Suppressor macrophage treated with lipopolysaccharide for 1 hour (primary cell): ENCODE measurements at places on chromosomes 16 and 17.

DNA sequence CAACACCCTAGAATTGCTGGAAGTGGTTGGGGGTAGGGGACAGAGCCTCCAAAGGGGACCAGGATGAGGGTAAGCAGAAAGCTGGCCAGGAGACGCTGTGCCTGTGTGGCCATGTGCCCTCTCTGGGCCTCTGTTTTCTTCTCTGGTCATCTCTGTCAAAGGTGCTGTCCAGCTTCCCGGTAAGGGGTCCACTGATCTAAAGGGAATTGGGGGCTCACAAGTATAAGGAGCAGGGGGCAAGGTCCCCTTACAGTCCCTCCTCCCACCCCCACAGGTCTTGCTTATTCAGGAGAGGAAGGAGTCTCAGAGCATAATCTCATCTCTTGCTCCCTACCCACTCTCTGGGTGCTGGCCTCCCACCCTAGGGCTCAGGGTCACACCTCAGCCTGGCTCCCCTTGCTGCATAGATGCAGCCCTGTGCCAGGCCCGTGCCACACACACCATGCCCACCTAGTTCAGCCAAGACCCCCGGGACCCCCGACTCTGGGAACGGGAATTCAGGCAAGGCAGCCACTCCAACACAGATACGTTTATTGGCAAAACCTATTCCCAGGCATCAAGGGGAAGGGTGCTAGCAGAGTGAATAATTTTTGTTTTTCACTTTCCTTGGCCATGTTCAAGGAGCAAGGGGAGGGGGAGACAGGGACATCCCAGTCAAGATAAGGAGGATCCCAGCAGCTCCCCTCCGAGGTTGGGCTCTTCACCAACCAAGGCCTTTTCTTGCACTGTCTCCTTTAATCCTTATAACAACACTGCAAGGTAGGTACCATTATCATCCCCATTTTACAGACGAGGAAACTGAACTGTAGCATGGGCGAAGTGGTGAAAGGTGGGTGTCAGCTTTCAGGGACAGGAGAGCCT lies 19.8 kb downstream of the SLC4A1 start:
- DNase-seq = no peak

GRCh38 chr16:68083861-68084503 lies 1.2 kb upstream of the NFATC3 start:
- DNase-seq = peak; percentile 66

- no peak for DNase-seq
Observed at GRCh38 chr17:41967921-41968578, 1.5 kb downstream of the CNP start.

- peak; percentile 43 for DNase-seq
Observed at GRCh38 chr16:56780646-56781045, 50.7 kb downstream of the NUP93 start.

- no peak for DNase-seq
Observed at GRCh38 chr16:56982695-56983094, 6.7 kb upstream of the NLRC5 start.

DNA sequence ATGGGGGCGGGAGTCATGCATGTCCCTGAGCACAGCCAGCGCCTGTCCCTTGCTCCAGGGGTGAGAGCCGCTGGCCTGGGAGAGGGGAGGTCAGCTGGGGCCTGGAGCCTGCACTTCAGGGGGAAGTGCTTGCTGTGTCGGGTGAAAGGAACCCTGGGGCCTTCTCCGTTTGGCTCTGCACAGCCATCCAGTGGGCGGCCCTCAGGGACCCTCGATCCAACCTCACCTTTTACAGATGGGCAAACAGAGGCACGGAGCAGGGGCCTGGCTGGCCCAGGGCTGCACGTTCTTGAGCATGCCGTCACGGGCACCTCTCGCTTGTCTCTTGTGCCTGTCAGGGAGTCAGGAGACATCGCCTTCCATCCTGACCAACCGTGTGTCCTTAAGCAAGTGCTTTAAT lies 1.8 kb downstream of the SNX20 start:
- no peak for DNase-seq

- no peak for DNase-seq
Observed at GRCh38 chr16:20613481-20614185, 37.5 kb upstream of the ACSM2B start.

DNA sequence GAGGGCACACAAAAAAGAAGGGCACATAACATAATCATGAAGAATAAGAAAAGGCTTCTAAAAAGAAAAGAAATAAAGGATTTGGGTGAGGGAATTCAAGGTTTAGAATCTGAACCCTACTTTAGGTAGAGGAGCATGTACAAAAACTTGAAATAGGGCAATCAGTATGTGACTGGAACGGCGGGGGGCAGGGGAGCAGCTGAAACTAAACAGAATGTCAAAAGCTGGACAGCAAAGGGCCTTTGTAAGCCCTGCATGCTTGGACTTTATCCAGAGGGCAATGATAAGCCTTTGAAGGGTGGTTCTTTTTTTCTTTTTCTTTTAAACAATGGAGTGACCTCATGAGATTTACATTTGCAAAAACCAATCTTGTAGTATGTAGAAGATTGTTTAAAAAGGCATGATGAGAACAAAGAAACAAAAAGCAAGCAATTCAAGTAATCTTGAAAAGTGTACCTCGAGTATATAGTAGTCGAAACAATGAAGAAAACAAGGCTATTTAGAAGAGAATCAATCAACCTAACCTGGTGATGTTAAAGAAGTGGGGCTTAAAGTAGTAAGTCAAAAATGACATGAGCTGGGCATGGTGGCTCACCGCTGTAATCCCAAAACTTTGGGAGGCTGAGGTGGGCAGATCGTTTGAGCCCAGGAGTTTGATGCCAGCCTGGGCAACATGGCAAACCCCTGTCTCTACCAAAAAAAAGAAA lies 46.7 kb upstream of the ANKFY1 start:
- DNase-seq = no peak
